AG10803 (cell line): ENCODE measurements at places on chromosomes 3 and 15.

DNA sequence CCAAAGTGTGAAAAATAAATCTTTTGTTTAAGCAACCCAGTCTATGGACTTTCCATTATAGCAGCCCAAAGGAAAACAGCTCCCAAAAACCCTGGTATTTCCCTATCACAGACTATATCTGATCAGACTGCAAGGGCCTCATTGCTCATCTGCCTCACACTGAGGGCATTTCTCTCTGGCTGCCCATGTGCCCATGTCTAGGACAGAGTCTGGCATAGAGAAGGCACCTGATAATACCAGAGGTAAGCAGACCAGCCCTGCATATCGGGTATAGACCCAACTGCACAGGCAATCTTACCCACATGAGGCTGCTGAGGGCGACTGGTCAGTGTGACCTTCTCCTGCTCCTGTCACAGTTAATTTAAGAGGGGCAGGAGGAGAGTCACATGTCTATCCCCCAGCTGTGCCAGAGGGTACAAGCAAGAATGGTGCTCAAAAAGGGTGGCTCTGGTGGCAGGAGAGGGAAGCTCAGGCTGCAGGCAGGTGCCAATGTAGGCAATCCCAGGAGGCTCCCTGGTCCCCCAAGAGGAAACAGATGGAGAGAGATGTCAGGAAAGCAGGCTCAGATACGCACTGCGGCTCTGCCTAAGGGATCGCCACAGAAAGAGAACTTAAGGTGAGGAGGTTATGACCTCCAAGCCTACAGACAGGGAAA is 3.1 kb downstream of the CSRNP1 start:
- DNase-seq = no peak

DNA sequence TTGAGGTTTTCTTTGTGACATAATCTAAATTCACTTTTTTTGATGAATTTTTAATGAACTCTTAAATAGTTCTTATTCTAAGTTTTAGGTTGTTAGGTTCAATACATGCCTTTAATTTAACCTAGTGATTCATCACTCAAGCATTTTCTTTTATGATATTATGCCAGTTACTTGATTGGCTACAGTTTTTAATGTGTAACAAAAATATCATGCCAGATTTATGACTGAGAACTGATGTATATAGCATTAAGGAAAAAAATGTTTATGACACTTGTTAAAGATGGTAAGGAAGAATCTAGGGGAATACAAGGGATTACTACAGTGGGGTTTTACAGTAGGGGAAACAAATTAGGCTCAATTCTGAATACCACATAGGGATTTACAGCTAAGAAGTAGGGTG is 103.1 kb downstream of the VGLL3 start:
- no peak for DNase-seq

DNA sequence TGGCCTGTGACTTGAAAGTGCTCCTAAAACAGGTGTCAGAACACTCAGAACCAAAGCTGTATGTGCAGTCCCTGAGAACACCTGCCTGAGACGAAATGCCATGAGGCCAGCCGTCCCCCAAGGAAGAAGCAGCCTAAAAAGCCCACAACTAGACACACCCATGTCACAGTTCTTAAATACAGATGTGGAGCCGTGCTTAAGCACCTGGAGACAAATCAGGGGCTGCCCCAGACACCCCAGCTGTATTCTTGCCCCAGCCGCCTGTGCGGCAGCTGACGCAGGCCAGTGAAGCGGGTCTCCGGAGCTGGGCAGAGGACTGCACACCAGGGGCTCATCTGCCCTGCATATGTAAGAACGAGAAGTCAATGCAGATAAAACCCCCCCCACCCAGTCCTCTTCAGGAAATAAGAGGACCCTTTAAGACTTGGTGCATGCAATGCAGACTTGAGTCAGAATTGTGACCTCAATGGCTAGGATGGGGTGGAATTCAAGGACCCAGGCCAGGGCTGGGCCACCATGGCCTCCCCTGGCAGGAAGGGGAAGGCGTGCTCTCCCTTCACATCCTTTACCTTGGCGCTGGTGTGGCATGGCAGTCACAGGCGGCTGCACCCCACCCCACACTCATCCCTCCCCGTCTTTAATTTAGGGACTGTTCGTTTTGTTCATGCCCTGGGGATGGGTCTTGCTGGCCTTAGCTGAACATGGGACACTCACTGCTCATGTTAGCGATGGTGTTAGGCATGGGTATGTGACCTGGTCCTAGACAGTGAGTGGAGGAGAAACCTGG is 27.7 kb upstream of the PLXNA1 start:
- DNase-seq = no peak

- peak; percentile 81 for DNase-seq
Measured at GRCh38 chr3:59567661-59568060, 517.8 kb upstream of the CFAP20DC start.

DNA sequence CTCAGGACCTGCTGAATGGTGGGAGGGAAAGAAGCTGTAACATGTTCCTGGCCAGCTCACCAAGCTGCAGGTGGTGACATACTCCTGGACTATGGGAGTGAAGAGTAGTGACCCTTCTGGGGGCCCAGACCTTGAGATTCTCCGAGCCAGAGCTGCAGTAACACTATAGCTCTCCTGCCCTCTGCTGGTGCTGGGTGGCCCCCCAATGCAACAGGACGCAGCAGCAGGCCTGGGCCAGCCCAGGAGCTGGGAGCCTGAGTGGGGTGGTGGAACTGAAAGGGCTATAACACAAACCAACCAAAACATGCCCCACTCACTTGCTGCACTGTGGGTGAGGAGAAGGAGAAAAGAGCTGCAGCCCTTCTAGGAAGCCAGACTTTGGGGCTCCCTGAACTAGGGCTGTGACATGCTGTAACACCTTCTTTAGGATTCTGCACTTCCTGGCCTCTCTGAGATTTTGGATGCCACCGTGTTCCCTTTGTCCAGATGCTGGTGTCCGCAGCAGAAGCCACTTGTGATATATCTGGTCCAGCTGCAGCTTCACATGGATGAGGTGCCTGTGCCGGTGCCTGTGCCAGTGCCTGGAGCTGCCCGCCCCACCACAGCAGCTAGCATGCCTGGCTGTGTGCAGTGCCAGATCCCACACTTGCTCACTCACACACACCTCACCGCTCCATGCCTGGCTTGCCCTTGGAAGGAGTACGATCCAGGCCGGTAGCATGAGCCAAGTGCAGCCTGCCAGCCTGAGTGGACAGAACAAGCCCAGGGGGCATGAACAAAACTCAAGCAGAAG is 636.8 kb upstream of the KCNMB2 start:
- DNase-seq = no peak

- DNase-seq = no peak
Measured at GRCh38 chr3:79006077-79006476, 761.7 kb downstream of the ROBO1 start.

- DNase-seq = no peak
Measured at GRCh38 chr15:44729408-44730127, 6.8 kb upstream of the TRIM69 start.

- no peak for DNase-seq
Measured at GRCh38 chr3:138938877-138939560, 7.9 kb downstream of the FOXL2 start.

GRCh38 chr3:152402695-152403451 is 134.1 kb downstream of the MBNL1 start:
- DNase-seq = peak; percentile 20

DNA sequence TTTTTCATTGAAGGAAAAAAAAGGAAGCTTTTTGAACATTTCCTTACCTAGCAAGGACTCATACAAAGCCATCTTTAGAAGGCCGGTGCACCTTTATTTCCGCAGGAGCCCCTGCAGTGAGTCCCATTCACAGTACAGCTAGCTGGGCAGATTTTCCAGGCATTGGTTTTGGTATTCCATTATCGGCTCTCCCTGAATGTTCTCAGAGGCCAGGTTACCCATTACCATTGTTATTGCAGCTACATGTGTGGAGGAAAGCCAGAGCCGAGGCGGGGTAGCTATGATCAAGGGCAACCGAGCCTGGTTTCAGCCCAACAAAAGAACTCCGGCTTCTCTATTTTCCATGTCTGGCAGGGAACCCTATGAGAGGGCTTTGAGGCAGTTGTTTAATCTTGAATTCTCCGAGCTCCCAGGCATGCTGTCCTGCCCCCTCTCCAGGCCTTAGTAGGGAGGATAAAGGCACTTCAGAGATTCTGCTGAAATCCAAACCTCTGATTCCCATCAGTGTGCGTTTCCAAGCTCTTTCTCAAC is 100.3 kb downstream of the LRRK1 start:
- no peak for DNase-seq

DNA sequence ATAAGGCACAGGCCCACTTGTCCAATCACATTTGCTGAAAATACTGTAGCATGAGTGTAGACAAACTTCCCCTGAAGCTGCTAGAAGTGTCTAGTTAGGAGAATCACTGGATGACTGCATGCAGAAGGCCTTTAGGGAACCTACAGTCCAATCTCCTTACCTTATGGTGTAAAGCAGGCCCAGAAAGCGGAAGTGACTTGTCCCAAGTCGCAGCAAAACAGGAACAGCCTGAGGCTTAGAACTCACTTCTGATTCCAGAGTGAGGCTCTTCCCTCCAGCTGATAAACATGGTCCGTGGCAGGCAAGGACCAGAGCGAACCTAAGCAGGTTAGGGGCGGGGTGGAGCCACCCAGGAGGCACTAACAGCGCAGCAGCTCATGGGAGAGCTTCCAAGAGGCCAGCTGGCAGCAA is 2.5 kb downstream of the GRAMD2A start:
- DNase-seq = no peak

- peak; percentile 73 for DNase-seq
Measured at GRCh38 chr3:135992072-135992471, 26.5 kb downstream of the PPP2R3A start.
